GM18507 (cell line): ENCODE measurements at places on chromosomes 11 and 22.
A peak's percentile ranks its signal among the peaks of the same experiment; 100 is the strongest.

DNA sequence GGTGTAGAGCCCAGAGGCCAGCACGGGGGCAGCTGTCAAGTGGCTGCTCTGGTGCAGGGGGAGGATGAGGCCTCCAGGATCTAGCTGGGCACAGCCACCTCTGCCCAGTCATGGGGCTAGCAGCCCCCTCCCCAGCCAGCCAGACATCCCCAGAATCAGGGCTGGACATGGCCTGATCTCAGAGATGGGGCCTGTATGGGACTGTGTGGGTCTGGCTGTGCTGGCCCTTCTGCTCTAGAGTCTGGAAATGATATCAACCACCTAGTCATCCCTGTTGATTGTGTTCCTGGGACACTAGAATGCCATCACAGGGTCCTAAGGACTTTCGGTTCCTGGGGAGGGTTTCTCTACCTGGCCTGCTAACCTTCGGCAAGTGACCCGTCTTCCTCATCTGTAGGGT, 2.8 kb downstream of the FLRT1 start:
- no peak for DNase-seq

DNA sequence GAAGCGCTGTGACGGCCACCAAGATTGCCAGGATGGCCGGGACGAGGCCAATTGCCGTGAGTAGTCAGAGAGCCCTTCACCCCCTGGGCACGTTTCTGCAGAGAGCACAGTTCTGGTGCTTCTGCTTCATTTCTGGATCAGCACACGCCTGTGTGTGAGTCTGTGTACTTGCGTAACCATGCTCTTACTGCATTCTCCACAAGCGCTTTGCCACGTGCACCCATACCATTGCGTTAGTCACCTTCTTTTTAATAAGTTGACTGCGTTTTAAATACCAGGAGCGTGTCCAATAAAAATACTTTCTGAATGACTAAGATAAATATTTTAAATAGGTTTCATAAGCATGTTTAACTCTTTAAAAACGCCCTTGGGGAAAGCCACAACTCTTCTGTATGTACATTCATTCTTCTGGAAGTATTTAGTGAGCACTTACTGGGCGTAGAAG, 143.0 kb upstream of the SORL1-AS1 start:
- no peak for DNase-seq

- peak; percentile 30 for DNase-seq
Measured at GRCh38 chr11:119727523-119728151, 1.4 kb downstream of the NECTIN1 start.

- no peak for DNase-seq
Measured at GRCh38 chr11:100752371-100753171, 65.5 kb downstream of the ARHGAP42 start.

GRCh38 chr11:131598305-131598704, 227.9 kb downstream of the NTM start:
- DNase-seq: no peak

- no peak for DNase-seq
Measured at GRCh38 chr11:4962816-4963215, 7.3 kb upstream of the OR51A2 start.

DNA sequence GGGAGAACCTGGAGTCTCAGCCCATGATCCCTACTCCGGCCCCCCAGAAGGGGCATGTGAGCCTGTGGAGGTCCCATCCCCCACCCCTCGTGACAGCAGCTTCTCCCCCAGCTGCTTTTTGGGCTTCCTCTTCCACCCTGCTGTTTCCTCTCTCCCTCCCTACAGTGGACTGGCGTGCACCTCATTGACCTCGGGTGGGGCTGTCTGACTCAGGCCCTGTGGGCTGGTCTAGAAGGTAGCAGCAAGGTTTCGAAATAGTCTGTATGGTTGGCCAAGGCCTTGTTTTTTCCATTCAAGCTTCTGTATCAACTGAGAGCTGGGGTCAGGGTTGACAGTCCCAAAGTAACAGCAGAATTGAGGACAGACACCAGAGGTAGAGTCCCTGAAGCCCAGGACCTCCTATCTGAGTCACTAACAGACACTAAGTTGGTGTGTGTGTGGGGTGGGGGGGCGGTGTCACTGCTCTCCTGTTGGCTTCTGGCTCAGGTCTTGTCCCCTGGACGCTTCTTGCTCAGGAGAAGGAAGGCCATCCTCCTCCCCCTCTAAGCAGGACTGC, 7.7 kb downstream of the SLC37A2 start:
- DNase-seq: peak; percentile 65

DNA sequence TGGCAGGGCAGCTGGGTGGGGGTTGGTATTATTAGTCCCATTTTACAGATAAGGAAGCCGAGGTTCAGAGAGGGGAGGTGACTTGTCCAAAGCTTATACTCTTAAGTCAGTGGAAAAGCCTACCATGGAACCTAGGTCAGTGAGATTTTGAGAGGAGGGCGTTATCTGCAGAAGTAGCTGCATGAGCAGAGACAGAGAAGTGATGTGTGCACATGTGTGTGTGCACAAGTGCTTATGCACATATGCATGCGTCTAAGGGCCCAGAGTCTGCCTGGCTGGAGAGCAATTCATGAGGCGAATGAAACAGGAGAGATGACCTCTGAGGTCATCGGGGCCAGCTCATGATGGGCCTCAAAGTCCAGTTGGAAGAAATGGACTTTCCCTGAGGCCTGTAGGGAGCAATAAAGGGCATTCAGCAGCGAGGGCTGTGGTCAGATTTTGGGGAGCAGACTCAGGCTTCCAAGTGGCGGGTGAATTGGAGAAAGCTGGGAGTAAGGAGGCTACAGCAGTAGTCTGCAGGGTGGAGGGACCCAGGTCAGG, 8.2 kb downstream of the PLEKHB1 start:
- no peak for DNase-seq

DNA sequence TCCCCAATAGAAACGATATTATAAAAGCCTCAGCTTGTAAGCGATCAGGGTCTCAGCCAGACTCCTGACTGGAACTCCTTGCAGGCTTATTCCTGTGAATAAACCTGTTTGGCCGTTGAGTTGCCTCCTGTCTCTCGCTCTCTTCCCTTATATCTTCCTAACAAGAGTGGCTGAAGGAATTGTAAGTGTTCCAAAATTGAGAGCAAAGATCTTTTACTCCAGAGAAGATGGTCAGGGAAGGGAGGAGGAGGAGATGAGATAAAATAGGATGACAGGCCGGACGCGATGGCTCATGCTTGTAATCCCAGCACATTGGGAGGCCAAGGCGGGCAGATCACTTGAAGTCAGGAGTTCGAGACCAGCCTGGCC, 1.2 kb upstream of the SLC37A4 start:
- no peak for DNase-seq

- no peak for DNase-seq
Measured at GRCh38 chr11:10900681-10901415, 43.0 kb upstream of the ZBED5 start.

GRCh38 chr11:113568566-113568965, 93.4 kb upstream of the DRD2 start:
- no peak for DNase-seq
